ENCODE measurements at places on chromosomes 2 and 18. TPM values are rescaled to one million over a fixed set of nuclear protein-coding genes. Genes with fewer than 3 reads are reported as not detected.

Gene ERFE
- total RNA-seq: 0.25 TPM

Gene CEBPZOS
- 45.1 TPM for total RNA-seq

Gene MTCL1
- 4.5 TPM for total RNA-seq

- no peak for DNase-seq
Observed at GRCh38 chr18:33264566-33264965, 176.0 kb downstream of the CCDC178 start.

GRCh38 chr2:12270876-12271588, 445.7 kb upstream of the TRIB2 start:
- no peak for DNase-seq

- no peak for DNase-seq
Observed at GRCh38 chr2:55076721-55077120, 26.5 kb upstream of the RTN4 start.

GRCh38 chr2:240556553-240557100, 1.2 kb downstream of the ANKMY1 start:
- no peak for DNase-seq

Measured in ovary (tissue), 10 donors.